ENCODE measurements at places on chromosomes 12 and 14. TPM values are rescaled to one million over a fixed set of nuclear protein-coding genes. Genes with fewer than 3 reads are reported as not detected.

GRCh38 chr12:28145216-28145615 lies 45.0 kb upstream of the CCDC91 start:
- no peak for DNase-seq

GRCh38 chr14:76595266-76595665 lies 166.0 kb upstream of the VASH1 start:
- DNase-seq, result no peak

- DNase-seq, result no peak
Measured at GRCh38 chr12:55745361-55746173, 2.6 kb downstream of the GDF11 start.

SLC39A2 gene
- not detected for total RNA-seq

- no peak for DNase-seq
Measured at GRCh38 chr14:30159374-30159773, 231.7 kb upstream of the PRKD1 start.
